Kidney (tissue), 22 donors: ENCODE measurements at places on chromosomes 1 and 21. TPM values are rescaled to one million over a fixed set of nuclear protein-coding genes. Genes with fewer than 3 reads are reported as not detected.

DNA sequence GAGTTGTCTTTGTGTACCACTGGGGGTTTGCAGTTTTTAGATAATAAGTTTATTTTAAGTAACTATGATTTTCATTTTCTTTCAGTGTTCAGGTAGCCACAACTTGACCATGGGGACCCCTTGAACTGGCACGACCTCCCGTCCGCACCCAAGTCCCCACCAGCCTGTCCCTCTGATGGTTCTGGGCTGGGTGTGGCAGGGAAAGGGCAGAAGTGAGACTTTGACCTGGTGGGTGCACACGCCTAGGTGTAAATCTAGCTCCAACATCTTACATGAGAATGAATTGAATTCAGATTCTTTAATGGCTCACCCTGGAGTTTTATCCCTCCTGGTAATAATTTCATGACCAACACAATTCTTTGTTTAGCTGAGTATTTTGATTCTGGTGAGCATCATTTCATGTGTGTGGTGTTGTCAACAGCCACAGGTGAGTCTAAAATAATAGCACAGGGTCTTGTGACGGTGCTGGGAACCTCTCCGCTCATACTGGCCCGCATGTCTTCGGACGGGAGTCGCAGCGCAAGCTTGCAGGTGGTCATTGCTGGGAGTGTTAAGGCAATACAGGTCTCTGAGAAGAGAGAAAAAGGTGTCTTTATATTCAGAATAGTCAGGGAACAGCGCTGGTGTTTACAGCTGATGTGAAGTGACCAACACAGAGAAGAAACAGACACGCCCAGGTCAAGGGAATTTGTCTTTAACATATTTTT lies 50.8 kb upstream of the POFUT2 start:
- no peaks in the 10 kb centered on the region for H3K36me3 ChIP-seq
- H3K27ac ChIP-seq: no peak overlapping the region
- no peaks in the 10 kb centered on the region for H3K27me3 ChIP-seq
- H3K4me1 ChIP-seq: no peaks in the 10 kb centered on the region

MR1 gene
- 29.3 TPM for total RNA-seq

- H3K27me3 ChIP-seq: no peaks in the 10 kb centered on the region
- no peaks in the 10 kb centered on the region for H3K36me3 ChIP-seq
- no peak overlapping the region for H3K4me3 ChIP-seq
- no peak overlapping the region for H3K27ac ChIP-seq
- no peak for DNase-seq
Measured at GRCh38 chr1:50699795-50700194, 260.3 kb downstream of the FAF1 start.

DNA sequence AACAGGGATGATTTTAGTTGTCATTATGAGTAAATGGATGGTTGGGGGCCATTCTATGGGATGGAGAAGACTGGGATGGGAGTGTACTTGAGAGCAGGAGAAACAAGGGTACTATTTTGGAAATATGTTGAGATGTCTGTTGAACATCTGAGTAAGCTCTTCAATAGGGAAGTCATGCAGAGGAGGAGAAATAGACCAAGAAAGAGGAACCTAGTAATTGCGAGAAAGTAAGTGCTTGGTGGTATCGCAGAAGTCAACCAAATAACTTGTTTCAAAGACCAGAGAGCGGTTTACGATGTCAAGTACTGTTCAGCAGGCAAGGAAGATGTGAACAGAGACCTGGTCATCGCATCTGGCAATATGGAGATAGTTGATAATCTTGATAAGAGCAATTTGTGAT lies 22.4 kb upstream of the CHRM3 start:
- no peak overlapping the region for H3K27ac ChIP-seq
- no peaks in the 10 kb centered on the region for H3K36me3 ChIP-seq
- H3K4me1 ChIP-seq: no peaks in the 10 kb centered on the region
- no peak overlapping the region for H3K4me3 ChIP-seq
- H3K27me3 ChIP-seq: no peaks in the 10 kb centered on the region
- DNase-seq: no peak

COL11A1 gene
- 0.35 TPM for total RNA-seq

GRCh38 chr1:35577071-35577998 lies 4.2 kb downstream of the TFAP2E start:
- peak overlapping the region; percentile 56 for H3K4me3 ChIP-seq
- no peaks in the 10 kb centered on the region for H3K36me3 ChIP-seq
- H3K27me3 ChIP-seq: peaks cover 26% of the 10 kb centered on the region
- no peak overlapping the region for H3K27ac ChIP-seq

TRIM67 gene
- not detected for total RNA-seq

- H3K4me3 ChIP-seq: no peak overlapping the region
- no peaks in the 10 kb centered on the region for H3K27me3 ChIP-seq
- H3K36me3 ChIP-seq: no peaks in the 10 kb centered on the region
Measured at GRCh38 chr1:18965206-18966173, 9.0 kb upstream of the IFFO2 start.

DNA sequence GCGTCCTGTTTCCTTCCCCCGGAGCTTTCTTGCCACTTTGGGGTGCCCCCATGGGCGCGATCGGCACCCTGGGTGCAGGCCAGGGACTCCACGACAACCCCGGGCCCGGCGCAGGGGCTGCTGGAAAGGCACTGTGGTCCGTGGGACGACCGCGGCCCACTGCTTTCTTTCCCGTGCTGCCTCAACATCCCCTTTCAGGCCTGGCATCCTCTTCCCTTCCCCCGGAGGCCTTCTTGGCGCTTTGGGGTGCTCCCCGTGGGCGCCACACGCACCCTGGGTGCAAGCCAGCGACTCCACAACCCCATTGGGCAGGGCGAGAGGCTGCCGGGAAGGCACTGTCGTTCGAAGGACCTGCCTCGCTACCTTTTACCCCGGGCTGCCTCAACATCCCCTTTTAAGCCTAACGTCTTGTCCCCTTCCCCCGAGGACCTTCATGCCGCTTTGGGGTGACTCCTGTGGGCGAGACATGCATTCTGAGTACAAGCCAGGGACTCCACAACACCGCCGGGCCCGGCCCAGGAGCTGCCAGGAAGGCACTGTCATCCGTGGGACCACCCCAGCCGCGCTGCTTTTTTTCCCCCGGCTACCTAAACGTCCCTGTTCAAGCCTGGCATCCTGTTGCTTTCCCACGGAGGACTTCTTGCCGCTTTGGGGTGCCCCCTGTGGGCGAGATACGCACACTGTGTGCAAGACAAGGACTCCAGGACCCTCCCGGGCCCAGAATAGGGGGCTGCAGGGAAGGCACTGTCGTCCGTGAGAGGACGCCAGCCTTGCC lies 137.8 kb downstream of the LIPI start:
- H3K27ac ChIP-seq: no peak overlapping the region
- H3K36me3 ChIP-seq: no peaks in the 10 kb centered on the region
- no peak for DNase-seq
- H3K27me3 ChIP-seq: no peaks in the 10 kb centered on the region
- no peak overlapping the region for H3K4me3 ChIP-seq

DNA sequence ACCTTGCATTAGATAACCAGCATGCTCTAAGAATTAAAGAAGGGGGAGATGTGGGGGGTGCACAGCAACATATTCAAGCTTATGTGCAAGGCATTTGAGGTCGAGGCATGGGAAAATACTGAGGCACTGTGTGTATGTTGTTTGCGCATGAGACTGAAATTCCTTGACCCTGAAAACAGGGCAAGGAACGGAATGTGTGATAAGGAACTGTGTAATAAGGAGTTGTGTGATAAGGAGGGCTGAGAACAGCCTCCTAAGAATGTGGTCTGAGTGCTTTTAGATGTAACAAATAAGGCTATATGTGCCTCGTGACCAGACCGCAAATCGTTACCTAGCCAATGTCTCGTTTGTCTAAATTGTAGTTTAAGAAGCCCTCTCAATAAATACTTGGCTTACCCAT lies 26.5 kb upstream of the ITLN1 start:
- H3K27me3 ChIP-seq: no peaks in the 10 kb centered on the region
- no peak overlapping the region for H3K27ac ChIP-seq
- DNase-seq: peak; percentile 12
- no peaks in the 10 kb centered on the region for H3K36me3 ChIP-seq

DNA sequence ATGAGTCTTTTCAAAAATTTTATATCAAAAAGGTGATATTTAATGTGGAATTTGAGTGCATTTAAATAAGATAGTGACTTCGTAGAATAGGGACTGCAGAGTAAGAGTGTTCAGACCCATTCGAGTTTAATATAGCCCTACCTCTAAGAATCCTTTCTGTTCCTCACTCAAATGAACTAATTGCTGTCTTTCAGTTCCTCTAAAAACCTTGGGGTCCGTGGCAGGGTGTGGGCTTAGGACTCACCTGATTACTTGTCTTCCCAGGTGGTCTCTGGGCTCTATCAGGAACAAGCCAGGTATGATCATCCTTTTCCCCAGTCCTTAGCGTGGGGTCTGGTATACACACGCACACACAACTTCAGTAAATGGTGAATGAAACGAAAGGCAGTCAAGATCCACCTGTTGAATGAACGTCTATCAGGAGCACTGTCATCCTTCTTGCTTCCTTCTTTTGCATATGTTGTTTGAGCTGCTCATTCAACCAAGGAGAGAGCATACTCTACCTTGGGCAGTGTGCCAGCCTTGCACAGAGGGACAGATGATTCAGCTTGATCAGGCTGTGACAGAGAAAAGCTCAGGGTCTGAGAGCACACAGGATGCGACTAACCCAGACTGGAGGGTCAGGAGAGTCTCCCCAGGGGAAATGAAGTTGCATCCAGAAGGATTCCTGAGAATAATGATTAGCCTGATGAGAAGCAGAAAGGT lies 1.2 kb upstream of the RNF11 start:
- H3K36me3 ChIP-seq: no peaks in the 10 kb centered on the region
- H3K27me3 ChIP-seq: no peaks in the 10 kb centered on the region
- H3K4me3 ChIP-seq: no peak overlapping the region
- peak; percentile 50 for DNase-seq
- peaks cover 8% of the 10 kb centered on the region for H3K4me1 ChIP-seq

- DNase-seq: no peak
- H3K36me3 ChIP-seq: no peaks in the 10 kb centered on the region
- H3K27ac ChIP-seq: no peak overlapping the region
- peaks cover 3% of the 10 kb centered on the region for H3K4me1 ChIP-seq
- no peak overlapping the region for H3K4me3 ChIP-seq
Measured at GRCh38 chr1:161137881-161138280, 5.4 kb upstream of the DEDD start.

GRCh38 chr21:35079181-35079580 lies 30.1 kb upstream of the RUNX1 start:
- no peaks in the 10 kb centered on the region for H3K27me3 ChIP-seq
- no peaks in the 10 kb centered on the region for H3K36me3 ChIP-seq
- H3K4me1 ChIP-seq: no peaks in the 10 kb centered on the region
- no peak for DNase-seq
- H3K4me3 ChIP-seq: no peak overlapping the region

GRCh38 chr1:8203551-8203950 lies 114.4 kb upstream of the SLC45A1 start:
- H3K4me3 ChIP-seq: no peak overlapping the region
- no peaks in the 10 kb centered on the region for H3K27me3 ChIP-seq
- no peaks in the 10 kb centered on the region for H3K36me3 ChIP-seq
- DNase-seq: no peak
- peaks cover 17% of the 10 kb centered on the region for H3K4me1 ChIP-seq
- H3K27ac ChIP-seq: peak overlapping the region; percentile 71

DNA sequence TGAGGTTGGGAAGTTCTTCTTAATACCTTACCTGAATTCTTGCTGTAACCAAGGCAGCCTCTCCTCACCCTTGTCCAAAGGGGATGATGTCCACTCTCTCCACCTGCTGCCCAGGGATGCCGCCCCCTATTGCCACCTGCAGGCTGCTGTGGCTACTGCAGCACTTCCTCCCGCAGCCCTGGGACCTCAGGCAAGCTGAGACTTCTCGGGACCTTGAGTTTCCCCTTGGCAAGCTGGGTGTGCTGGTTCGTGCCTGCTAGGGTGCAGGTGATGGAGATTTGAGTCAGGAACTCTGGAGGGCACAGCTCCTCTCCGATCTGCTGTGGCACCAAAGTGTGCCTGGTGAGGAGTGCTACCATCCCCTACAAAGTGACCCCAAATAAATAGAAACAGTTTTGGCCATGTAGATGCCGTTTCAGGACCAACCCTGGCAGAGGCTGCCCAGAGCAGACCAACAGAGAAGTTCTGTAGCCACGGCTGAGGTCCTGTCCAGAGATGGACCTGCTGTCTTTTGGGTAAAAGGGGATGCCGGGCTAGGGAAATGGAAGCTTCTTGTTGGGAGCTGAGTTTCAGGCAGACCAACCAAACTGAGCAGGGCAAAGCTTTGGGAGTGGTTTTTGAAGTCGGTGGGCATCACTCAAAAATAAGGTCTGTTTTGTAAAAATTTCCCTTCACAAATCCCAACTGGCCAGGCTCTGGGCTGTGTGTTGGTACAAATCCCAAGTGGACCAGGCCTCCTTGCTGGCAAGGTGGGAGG lies 31.7 kb downstream of the RUNX3 start:
- H3K27me3 ChIP-seq: no peaks in the 10 kb centered on the region
- no peaks in the 10 kb centered on the region for H3K36me3 ChIP-seq
- H3K4me1 ChIP-seq: no peaks in the 10 kb centered on the region
- DNase-seq: peak; percentile 78

PLPP3 gene
- total RNA-seq: 107 TPM

- no peaks in the 10 kb centered on the region for H3K27me3 ChIP-seq
- H3K4me3 ChIP-seq: no peak overlapping the region
- peak; percentile 67 for DNase-seq
- no peaks in the 10 kb centered on the region for H3K36me3 ChIP-seq
- H3K4me1 ChIP-seq: no peaks in the 10 kb centered on the region
Measured at GRCh38 chr21:20999659-21000058, 1.4 kb downstream of the NCAM2 start.

DNA sequence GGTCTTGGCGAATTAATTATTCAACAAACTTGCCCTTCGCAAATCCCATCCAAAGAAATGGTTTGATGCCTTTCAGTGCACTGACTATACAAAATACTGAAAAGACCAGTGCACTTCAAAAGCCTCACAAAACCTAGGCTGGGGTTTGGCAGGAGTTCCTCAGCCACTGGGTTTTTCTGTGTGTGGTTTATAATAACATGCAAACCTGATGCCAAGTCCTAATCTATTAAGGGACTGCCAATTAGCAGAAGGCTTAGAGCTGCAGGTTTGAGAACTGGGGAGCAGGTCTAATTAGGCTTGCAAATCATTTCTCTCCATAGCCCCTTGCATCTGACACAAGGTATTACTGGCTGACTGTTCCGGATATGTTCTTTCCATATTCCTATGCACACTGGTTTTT lies 27.7 kb downstream of the PLPP3 start:
- H3K36me3 ChIP-seq: no peaks in the 10 kb centered on the region
- H3K27ac ChIP-seq: no peak overlapping the region
- no peak overlapping the region for H3K4me3 ChIP-seq
- H3K27me3 ChIP-seq: no peaks in the 10 kb centered on the region
- H3K4me1 ChIP-seq: peaks cover 83% of the 10 kb centered on the region
- no peak for DNase-seq
